GM19239 (cell line): ENCODE measurements at places on chromosomes 11 and 22.

GRCh38 chr22:46038516-46039430 lies 61.8 kb upstream of the WNT7B start:
- DNase-seq: no peak

DNA sequence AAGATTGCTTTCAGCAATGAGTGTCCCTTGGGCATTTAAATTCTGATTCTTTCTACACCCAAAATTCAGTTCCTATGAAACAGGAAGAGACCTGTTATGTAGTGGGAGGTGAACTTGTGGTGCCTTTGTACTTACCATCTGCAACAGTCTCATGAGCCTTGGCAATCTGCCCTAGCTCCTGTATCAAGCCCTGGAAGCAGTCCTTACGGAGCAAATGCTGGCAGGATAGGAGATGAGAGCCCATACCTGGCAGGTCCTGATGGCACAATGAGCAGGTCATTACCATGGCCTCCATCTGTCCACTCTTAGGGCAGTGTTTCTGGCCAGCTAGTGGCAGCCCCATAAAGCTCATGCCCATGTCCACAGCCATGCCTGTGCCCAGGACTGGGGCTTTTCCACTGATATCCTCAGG lies 10.8 kb downstream of the TRIM66 start:
- no peak for DNase-seq

GRCh38 chr11:95147364-95147905 lies 57.8 kb downstream of the ENDOD1 start:
- no peak for DNase-seq

DNA sequence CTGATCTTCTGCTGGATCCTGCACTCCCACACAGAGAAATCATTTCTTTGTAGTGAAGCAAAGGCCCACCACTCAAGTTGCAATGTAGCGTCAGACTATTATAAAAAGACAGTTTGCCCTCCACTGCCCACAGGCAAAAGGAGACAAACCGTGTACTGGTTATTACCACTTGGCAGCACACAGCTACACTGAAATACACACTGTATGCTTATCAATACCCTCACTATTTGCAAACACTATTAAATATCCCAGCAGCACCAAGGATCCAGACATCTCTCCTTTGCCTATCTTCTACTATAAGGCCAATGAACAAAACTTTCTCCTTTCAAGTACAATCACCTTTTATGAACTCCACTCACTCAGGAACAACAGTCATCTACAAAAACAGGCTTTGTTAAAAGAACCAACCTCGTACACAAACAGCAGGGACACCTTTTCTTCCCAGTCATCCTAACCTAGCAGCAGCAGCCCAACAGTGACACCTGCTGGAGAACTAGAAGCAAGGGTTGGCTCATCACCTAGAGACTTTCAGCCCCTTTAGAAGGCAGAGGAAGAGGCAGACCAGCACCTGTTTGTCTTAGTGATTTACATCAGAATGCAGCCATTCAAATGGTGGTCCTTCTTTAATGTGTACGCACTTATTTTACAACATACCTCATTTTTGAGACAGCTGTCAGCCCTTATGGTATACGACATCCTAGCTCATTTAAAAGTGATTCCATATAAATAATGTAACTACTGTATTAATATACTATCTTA lies 56.1 kb downstream of the AMBRA1 start:
- DNase-seq: peak; percentile 74

DNA sequence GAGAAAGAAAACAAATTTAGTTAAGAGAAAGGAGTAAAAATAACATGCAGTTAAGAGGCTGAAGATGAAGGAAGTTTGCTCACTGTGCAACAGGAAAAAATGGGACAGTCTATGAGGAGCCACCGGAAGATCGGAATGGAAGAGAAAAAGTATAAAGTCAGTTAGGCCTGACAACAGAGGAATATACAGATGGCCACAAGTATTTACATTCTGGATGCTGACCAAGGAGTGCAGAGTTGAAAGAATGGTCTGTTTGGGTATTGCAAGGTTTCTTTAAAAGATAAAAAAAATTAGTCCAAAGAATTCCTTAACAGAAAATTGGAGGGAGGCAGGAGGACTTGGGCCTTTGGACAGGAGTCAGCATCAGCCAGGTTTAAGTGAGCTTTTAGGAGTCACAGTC lies 37.5 kb downstream of the RBFOX2 start:
- no peak for DNase-seq

DNA sequence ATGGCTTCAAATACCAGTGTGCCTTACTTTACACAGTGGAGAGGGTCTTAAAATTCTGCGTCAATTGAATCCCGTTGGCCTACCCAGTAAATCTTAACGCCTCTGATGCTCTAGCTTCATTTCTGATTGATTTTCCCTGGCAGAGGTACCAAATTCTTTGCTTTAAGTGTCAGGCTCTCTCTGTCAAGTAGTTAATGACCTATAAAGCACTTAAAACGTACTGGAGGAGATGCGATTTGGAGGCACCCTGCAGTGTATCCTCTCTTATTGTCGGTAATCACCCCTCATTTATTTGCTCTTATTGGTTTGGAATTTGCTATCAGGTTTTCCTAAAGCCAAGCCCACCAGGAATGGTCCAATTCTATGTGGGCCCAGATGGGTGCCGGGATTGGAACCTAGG lies 59.2 kb downstream of the NFAM1 start:
- DNase-seq: no peak
